ENCODE measurements at places on chromosomes 6 and 20. TPM values are rescaled to one million over a fixed set of nuclear protein-coding genes. Genes with fewer than 3 reads are reported as not detected.

DNA sequence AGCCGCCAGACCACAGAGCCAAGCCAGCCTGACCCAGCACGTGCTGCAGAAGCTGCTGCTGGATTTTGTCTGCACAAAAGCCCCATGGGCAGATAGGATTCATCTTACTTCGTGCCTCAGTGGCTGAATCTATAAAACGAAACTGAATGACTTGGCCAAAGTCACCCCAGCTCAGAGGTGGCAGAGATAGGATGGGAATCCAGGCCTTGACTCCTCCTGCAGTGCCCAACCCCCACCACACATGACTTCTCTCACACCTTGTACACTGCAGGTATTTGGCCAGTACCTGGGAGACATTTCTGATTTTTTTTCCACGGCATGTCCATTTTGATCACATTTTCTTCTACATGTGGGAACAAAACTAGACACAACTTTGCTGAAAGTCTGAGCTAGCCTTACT is 182.1 kb downstream of the ANKRD60 start:
- DNase-seq: no peak
- H3K27ac ChIP-seq: no peak overlapping the region
- no peak overlapping the region for H3K4me3 ChIP-seq

GRCh38 chr20:47921408-47921807 is 136.1 kb upstream of the SULF2 start:
- DNase-seq: no peak
- no peak overlapping the region for H3K4me3 ChIP-seq
- no peaks in the 10 kb centered on the region for H3K4me1 ChIP-seq

DNA sequence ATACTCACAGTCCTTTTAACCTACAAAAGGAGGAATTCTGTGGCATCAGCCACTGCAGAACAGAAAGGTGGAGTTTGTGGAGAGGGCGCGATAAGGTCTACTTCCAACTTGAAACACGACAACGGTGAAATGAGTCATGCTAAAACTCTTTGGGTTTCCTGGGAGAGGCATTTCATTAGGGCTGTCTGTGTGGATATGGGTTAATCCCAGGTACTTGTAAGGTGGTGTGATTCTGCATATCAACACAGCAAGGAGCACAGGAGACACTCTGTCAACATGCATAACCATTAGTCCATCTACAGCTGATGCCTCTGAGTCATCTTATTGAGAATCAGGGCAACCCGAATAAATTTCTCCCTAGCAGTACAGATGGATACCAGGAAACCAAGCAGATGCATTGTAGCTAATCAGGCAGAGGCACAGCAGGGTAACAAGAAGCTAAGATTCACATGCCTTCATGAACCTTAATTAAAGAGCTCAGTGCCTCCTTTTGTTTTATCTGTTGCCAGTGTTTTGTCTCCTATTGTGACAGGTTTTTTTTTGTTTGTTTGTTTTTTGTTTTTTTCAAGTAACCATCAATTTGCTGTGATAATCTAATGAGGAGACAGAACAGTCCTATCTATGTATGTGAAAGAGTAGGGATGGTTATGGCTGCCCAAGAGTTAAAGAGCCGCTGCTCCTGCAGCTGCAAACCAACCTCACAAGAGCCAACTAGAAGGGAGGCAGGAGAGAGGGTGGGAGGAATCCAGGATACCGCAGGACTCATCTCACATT is 315.8 kb upstream of the SOX4 start:
- H3K4me1 ChIP-seq: peaks cover 11% of the 10 kb centered on the region
- peak overlapping the region; percentile 18 for H3K27ac ChIP-seq
- no peaks in the 10 kb centered on the region for H3K36me3 ChIP-seq
- DNase-seq: no peak
- peak overlapping the region; percentile 14 for H3K4me3 ChIP-seq

ATP9A gene
- 25.2 TPM for total RNA-seq
